ENCODE measurements at places on chromosomes 3 and 15. TPM values are rescaled to one million over a fixed set of nuclear protein-coding genes. Genes with fewer than 3 reads are reported as not detected.

DNA sequence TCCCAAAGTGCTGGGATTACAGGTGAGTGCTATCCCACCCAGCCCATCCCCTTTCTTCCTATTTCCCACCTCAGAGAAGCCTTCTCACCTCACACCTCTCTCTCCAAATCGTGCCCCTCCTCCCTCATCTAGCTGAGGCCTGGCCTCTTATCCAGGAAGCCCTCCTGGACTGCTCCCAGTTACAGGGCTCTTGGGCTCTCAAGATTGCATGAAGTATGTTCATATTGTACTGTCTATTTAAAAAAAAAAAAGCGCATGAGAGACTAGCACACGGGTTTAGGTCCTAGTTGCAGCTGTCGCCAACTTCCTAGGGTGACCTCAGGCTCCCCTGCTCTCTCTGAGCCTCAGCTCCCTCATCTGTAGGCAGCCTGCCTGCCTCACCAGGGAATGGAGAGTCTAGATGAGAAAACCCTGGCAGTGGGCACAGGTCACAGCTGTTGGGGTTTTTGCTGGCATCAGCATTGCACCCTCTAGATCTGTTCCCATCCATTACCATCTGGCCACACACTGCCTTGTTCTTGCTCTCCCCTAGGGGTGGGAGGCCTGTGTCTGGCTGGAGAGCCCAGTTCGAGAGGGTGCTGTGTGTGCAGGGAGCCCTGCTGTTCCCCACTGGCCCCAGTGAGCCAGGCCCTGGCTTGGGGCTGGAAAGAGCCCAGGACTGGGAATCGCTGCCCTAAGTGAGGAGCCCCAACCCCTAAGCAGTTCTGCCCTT is 24.2 kb upstream of the C15orf39 start:
- DNase-seq: no peak

GRCh38 chr3:139519998-139520737 is 19.4 kb downstream of the RBP1 start:
- DNase-seq: peak; percentile 43

GRCh38 chr3:101942356-101942755 is 93.0 kb downstream of the NFKBIZ start:
- no peak for DNase-seq

- no peak for DNase-seq
Observed at GRCh38 chr15:76285241-76285825, 25.9 kb downstream of the ETFA start.

DNA sequence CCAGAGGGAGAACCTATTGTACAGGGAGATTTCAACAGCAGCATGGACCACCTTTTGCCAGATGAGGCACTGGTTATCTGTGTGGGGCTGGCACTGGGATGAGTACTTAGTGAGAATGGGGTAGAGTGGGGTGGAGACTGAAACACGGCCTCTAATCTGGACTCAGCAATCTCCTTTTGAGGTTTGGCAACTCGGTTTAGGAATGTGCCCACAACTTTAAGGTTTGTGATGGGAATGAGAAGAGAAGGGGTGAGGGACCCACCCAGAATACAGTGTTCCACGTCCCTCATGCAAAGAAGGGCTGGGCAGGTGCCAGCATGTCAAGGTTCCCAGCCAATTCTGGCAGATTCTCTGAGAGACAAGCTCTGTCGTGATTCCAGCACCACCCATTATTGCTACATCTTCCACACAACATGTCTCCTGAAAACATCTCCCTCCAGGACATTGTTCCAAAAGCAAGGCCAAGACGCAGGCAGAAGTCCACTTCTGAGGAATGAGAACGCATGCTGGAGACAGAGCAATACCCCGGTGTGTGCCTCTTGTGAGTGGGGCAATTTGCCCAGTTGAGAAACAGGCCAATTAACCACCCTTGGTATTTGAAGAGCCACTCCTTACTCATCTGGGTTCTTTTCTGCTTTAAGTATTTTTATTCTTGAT is 37.5 kb upstream of the CCR4 start:
- DNase-seq: no peak

The GABRR3 gene
- not detected for total RNA-seq

Data from activated naive CD8-positive, alpha-beta T cell treated with anti-CD3 and anti-CD28 coated beads for 36 hours (primary cell).